Karpas-422 (cell line): ENCODE measurements at places on chromosomes 11 and 22. TPM values are rescaled to one million over a fixed set of nuclear protein-coding genes. Genes with fewer than 3 reads are reported as not detected.

The TTC17 gene
- 128 and 154 TPM in 2 replicates for total RNA-seq

The COMMD9 gene
- 23.2 and 31.0 TPM in 2 replicates for total RNA-seq

The OR5D14 gene
- not detected in 2 replicates for total RNA-seq

GRCh38 chr22:31475800-31476199 is 13.8 kb downstream of the EIF4ENIF1 start:
- no peak overlapping the region for H3K27ac ChIP-seq
- no peak overlapping the region for H3K4me3 ChIP-seq
- H3K36me3 ChIP-seq: peaks cover 64% of the 10 kb centered on the region
- DNase-seq: no peak
- no peaks in the 10 kb centered on the region for H3K4me1 ChIP-seq

- no peak overlapping the region for H3K4me3 ChIP-seq
- H3K27ac ChIP-seq: no peak overlapping the region
- H3K36me3 ChIP-seq: peaks cover 38% of the 10 kb centered on the region
- peaks cover 43% of the 10 kb centered on the region for H3K4me1 ChIP-seq
These were observed 4.8 kb downstream of the DDX10 start for GRCh38 chr11:108669711-108670110.

GRCh38 chr22:44399906-44400762 is 87.4 kb upstream of the SHISAL1 start:
- no peaks in the 10 kb centered on the region for H3K27me3 ChIP-seq
- no peak overlapping the region for H3K27ac ChIP-seq
- H3K4me3 ChIP-seq: no peak overlapping the region
- DNase-seq: no peak

- H3K4me1 ChIP-seq: no peaks in the 10 kb centered on the region
- DNase-seq: no peak
- H3K27me3 ChIP-seq: no peaks in the 10 kb centered on the region
- H3K27ac ChIP-seq: no peak overlapping the region
These were observed 48.3 kb downstream of the RRAS2 start for GRCh38 chr11:14310679-14311078.

DNA sequence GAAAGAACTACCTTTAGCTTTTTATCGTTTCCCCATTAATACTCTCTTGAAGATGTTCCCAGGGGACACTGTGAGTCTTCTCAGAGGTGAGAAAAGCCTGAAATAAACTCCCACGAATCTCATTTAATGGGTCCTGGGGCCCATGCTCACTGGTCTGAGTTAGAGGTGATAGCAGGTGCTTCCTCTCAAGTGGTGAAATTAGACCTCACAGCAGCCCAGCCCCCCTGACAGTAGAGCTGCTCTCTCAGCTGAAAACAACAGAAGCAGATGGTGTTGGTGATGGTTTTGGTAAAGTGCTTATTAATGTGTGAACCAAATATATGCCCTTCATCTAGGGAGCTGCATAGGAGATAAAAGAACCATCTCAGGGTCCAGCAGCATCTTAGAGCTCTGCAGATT is 76.8 kb upstream of the VPREB1 start:
- peak; percentile 97 for DNase-seq
- H3K4me1 ChIP-seq: peaks cover 95% of the 10 kb centered on the region
- H3K27me3 ChIP-seq: no peaks in the 10 kb centered on the region
- H3K27ac ChIP-seq: peak overlapping the region; percentile 96

DNA sequence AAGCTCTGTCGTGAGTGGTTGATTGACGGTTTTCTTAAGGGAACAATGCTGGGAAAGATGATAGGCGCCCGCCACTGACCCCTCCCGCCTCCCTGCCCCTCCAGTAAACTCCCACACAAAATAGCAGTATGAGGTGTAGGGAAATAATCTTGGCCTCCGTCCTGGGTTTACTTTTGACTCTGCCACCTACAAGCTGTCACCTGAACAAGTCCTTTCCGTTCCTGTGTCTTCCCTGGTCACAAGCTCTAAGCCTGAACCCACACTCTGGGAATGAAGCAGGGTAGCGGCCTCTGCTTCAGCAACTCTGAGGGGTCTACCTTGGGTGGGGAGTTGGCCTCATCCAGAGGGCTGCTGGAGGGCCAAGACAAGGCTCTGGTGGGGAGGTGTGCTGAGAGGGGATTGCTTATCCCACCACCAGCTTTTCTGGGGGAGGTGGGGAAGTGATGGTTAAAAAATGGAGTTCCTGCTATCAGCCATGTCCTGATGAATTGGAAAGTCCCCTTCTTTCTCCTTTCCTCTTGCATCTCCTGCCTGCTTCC is 87.8 kb downstream of the CEP164 start:
- H3K27me3 ChIP-seq: no peaks in the 10 kb centered on the region
- DNase-seq: no peak
- no peak overlapping the region for H3K27ac ChIP-seq
- H3K36me3 ChIP-seq: no peaks in the 10 kb centered on the region
- H3K4me1 ChIP-seq: no peaks in the 10 kb centered on the region
- H3K4me3 ChIP-seq: no peak overlapping the region

DNA sequence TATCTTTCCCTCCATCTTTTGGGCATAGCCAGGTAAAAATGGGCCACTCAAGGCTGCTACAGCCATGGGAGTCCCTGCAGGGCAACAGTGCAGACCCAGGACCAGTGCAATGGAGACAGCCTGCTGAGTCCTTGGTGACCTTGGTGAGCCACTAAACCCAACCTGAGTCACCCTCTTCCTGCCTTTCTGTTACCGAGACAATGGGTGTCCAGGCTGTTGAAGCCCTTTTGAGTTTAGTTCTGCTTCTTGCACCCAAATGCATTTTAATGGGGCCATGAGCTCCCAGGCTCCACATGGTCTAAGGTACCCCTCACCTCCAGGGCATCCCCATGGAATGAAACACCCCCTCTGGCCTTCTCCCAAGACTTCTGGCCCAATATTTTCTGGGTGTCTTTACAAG is 874 bp upstream of the PLAAT4 start:
- no peak overlapping the region for H3K4me3 ChIP-seq
- H3K27me3 ChIP-seq: no peaks in the 10 kb centered on the region
- H3K4me1 ChIP-seq: peaks cover 5% of the 10 kb centered on the region
- H3K36me3 ChIP-seq: no peaks in the 10 kb centered on the region
